ENCODE measurements at places on chromosomes 6 and 20. TPM values are rescaled to one million over a fixed set of nuclear protein-coding genes. Genes with fewer than 3 reads are reported as not detected.

RAB23 gene
- total RNA-seq: 14.7 TPM

GPR63 gene
- total RNA-seq: 1.3 TPM

- DNase-seq: no peak
These were observed 51.7 kb downstream of the PANK2 start for GRCh38 chr20:3940905-3941304.

CCDC170 gene
- 11.0 TPM for total RNA-seq

GRCh38 chr6:7697820-7698623, 27.9 kb upstream of the BMP6 start:
- no peak for DNase-seq

GABRR1 gene
- total RNA-seq: not detected

DNA sequence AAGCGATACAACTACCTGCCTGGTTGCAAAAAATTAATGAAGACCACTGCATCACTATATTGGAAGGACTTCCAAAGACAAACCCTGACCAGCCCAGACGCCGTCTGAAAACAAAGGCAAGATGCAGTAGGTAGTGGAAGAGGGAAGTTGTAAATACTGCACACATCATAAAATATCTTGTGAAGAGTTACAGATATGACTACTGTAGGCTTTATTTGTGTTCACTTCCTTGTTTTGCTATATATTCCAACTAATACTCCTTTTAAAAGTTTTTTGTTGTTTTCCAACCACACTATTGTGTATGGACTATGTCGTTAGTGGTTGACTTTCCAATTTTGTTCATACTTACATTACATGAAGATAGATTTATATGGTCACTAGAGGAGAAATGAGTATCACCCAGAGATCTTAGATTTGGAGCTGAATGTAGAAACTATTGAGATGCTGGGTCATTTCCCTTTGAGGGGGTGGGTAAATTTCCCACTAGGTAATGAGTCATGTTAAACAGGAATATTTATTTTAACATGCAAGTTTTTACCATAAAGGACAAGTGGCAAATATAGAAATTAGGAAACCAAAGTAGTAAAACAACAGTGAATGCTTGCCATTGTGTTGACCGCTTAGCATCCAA, 16.6 kb upstream of the TXLNB start:
- no peak for DNase-seq

DNA sequence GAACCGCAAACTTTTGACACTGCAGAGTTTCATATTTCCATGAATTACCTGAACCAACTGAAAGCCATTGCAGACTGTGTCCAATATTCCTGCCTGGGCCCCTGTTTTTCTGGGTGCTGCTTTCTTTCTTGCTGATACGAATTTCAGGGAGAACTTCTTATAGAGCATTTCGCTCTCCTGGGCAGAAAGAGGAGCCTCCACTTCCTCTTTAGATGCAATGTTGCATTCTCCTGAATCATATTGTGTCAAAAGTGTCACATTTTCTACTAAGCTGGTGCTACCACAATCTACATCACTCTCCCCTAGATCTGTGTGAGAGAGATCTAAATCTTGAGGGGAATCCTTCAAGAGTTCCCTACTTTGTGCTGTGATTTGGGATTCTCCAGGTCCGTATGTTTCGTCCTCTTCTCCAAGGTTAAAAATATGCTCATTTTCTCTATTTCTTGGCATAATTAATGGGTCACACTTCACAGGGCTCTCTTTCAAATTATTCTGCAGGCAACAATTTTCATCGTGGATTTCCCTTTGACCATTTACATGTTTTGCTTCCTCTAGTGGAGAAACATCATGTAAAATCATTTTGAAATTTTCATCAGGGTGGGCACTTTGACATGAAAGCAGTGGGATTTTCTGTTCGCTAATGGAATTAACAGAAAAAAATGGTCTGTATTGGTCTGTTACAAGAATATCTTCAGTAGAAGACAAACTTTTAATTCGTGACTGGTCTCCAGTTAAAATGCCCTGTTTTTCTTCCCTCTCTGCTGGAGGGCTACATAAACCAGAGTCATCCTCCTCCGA, 102.3 kb downstream of the DST start:
- no peak for DNase-seq

SPTLC3 gene
- total RNA-seq: 10.5 TPM

- no peak for DNase-seq
These were observed 911.4 kb upstream of the FLRT3 start for GRCh38 chr20:15248618-15249395.

DNA sequence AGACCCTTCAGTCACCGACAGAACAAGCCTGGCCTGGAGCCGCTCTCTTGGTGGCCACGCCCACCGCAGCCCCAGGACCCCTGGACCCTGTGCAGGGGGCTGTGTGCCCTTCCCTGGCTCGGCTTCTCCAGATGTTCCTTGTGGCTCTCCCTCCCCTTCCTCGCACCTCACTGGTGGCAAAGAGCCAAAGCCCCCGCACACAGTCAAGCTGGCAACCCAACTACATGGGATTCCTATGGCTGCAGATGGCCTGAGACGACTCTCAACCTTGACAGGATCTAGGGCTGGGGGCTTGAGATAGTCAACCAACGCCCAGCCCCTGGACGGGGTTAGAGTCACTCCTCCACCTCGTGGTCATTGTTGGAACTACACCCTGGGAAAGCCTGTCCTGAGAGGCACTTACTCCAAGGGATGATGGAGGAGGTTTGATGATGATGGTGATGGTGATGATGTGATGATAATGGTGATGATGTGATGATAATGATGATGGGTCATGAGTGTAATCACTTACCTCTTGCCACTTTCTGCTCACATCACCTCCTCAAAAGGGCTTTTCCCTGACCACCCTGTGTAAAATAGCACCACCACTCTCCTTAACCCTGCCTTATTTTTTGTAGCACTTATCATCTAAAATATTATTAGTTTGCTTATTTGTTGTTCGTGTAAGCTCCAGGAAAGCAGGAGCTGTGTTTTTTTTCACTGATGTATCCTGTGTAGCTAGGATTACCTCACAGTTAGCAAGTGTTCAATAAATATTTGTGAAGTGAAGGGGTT, 278.4 kb downstream of the LRFN2 start:
- peak; percentile 61 for DNase-seq

SEL1L2 gene
- total RNA-seq: 9.2 TPM

DNA sequence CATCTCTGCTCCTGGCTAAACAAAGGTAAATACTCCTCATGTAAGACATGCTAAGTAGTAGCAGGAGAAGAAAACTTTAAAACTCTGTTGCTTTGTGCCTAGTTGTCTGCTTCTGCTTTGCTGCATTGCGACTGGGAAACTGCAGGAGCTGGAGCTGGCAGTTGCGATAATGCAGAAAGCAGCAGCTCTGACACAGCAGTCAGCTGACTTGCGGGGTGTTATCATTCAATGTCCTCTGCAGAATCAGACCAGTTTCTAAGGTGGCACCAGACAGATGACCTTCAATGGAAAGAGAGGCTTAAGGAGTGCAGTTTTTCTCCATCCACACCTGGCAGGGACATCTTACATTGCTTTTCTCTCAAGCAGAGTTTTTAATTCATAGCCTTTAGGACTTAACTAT, 69.9 kb upstream of the SOX4 start:
- DNase-seq: no peak

DNA sequence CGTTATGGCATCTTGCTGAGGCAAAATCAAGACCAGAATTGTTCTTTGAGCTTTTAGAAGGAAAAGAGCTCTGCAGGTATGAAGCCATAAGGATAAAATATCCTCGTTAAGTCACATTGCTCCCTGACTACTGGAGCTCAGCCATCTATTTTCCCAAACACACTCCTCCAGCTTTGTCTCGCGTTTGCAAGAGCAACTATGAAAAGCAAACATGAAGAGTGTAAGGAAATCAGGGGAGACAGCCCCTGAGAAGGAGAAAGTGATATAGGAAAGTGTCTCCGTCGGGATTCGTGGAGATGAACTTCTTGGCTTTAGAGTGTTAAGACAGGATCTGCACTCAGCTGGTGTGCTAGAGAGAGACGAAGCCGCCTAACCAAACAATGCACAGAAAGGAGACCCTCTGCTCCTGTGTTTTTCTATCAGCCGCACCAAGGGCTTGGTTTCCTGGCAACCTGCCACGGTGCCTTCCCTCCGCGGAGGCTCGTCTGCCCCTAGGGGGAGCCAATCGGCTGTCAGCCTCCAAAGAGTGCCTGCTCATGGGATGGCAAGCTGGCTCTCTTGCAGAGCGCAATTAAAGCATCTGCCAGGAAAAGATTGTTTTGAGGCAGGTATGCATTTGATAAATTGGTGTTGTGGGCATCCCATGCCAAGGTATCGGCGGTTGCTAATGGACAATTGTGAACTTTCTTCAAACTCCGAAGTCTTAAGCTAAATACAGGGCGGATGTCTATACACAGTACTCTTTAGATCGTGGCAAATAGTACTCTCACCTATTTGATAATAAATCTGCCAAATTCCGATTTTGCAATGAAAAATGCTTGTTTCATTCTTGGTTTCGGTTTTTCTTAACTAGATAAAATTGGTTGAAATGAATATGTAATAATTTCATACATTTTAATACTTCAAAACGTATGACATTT, 603.2 kb downstream of the RNF144B start:
- peak; percentile 82 for DNase-seq

ANKEF1 gene
- 1.8 TPM for total RNA-seq

DNA sequence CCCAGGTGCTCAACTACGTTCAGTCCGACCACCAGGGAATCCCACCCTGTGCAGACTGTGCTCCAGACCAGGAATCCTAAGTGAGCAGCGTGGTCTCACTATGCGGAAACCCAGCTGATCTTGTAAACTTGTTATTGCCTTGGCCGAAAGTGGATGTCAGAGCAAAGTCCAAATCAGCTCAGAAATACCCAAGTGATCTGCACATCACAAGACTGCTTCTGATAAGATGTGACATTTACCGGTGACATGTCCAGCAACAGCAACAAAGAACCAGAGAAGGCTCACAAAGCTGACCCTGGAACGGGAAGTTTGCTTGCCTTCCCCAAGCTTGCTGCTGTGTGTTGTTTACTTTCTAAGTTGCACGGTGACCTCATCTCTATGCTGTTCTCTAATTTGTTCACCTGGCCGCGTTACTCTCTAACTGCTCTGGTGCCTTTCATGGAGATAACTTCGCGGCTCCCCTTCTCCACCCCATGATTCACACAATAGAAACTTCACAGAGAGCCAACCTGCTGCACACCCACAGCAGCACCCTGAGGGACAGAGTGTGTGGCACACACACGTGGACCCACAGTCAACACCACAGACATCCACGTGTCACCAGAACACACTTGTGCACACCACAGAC, 1.7 kb downstream of the BNIP5 start:
- DNase-seq: no peak

- DNase-seq: no peak
These were observed 24.5 kb upstream of the GRM4 start for GRCh38 chr6:34170346-34170745.

GRCh38 chr6:42264162-42264851, 46.6 kb upstream of the MRPS10 start:
- no peak for DNase-seq

DNA sequence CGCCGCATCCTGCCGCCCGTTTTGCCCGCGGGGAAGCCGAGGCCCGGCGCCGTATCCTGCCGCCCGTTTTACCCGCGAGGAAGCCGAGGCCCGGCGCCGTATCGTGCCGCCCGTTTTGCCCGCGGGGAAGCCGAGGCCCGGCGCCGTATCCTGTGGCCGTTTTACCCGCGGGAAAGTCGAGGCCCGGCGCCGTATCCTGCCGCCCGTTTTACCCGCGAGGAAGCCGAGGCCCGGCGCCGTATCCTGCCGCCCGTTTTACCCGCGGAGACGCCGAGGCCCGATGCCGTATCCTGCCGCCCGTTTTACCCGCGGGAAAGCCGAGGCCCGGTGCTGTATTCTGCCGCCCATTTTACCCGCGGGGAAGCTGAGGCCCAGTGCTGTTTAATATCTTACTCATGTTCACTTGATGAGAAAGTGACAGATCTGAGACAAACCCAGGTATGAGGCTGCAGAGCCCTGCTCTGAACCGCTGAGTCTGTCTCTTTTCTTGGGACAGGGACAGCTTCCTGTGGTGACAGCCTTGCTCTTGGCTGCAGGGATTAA, 129.4 kb downstream of the CDH26 start:
- DNase-seq: no peak

DNA sequence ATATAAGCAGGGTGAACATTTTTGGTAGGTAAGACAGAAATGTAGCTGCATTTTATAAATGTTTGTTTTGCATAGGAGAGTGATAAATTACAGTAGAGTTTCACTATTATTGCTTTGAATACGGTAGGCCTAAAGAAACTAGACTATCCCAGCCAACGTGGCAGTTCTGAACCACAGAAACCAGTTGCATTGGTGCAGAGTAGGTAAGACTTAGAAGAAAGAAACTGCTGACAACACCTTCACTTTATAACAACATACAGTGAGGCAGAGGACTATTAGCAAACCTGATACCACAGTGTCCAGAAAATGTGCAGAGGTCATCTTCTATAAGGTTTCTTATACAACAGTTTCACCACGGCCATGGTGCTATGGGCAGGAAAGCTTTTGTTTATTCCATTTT, 566.1 kb downstream of the KIF16B start:
- no peak for DNase-seq

DNA sequence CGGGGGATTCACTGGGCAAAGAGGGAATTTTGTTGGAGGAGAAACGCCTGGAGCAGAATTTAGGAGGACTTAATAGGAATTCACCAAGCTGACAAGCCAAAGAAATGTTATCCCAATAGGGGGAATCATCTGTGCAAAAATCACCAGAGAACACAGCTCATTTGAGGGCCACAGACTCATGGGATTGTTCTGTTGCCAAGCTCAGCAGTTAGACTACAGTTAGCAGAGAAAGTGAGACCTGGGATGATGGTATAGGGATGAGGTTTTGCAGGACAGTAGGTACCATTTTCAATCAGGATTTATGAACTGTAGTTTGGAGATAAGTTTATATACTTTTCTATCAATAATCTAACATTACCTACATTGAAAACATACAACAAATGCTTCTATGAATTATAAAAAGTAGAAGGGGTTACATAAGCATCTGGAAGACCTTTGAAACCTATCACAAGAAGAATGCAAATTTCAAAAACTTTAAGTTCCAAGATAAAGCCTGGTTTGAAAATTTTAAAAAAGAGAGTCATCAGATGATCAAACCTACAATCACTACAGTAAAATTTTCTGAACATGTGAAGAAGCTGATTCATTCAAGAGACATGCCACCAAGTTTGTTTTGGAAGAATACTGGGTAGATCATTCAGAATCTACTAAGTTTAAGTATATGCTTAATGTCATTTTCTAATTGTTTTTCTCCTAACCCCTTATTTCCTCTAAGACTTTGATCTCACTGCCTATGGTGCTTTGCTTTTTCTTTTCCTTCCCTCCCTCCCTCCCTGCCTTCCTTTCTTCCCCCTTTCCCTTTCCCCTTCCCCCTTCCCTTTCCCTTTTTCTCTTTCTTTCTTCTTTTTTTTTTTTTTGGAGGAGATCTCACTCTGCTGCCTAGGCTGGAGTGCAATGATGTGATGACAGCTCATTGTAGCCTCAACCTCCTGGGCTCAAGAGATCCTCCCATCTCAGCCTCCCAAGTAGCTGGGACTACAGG, 81.5 kb downstream of the KIF13A start:
- no peak for DNase-seq

All from ovary (tissue), 10 donors.